ENCODE measurements at places on chromosomes 2 and 18. TPM values are rescaled to one million over a fixed set of nuclear protein-coding genes. Genes with fewer than 3 reads are reported as not detected.

The FER1L5 gene
- total RNA-seq = 1.6 TPM

The FHL2 gene
- 62.2 TPM for total RNA-seq

The REG3G gene
- not detected for total RNA-seq

The CD8B2 gene
- total RNA-seq = 0.06 TPM

The KCNJ3 gene
- 6.1 TPM for total RNA-seq

The STEAP3 gene
- 9.1 TPM for total RNA-seq

The RHOB gene
- 233 TPM for total RNA-seq

The TRABD2A gene
- total RNA-seq = 1.1 TPM

The NBEAL1 gene
- 62.8 TPM for total RNA-seq

The ADGRF3 gene
- 0.64 TPM for total RNA-seq

The CABYR gene
- total RNA-seq = 5.1 TPM

The ODC1 gene
- 270 TPM for total RNA-seq

The PAIP2B gene
- 15.8 TPM for total RNA-seq

The REG1B gene
- not detected for total RNA-seq

The DCDC2C gene
- 0.93 TPM for total RNA-seq

The B3GNT7 gene
- total RNA-seq = 4.7 TPM

The SIX3 gene
- total RNA-seq = not detected

The UGT1A8 gene
- not detected for total RNA-seq

The TRIP12 gene
- 211 TPM for total RNA-seq

The EPB41L3 gene
- total RNA-seq = 63.1 TPM

The MTERF4 gene
- total RNA-seq = 48.5 TPM

The OTX1 gene
- 0.12 TPM for total RNA-seq

The MEP1B gene
- total RNA-seq = not detected

The CCL20 gene
- 1.3 TPM for total RNA-seq

The R3HDM1 gene
- total RNA-seq = 18.9 TPM

The TCF7L1 gene
- total RNA-seq = 14.1 TPM

The CNPPD1 gene
- 39.4 TPM for total RNA-seq

The RNMT gene
- 40.0 TPM for total RNA-seq

The SLC40A1 gene
- 104 TPM for total RNA-seq

The AFG3L2 gene
- 50.7 TPM for total RNA-seq

The C2orf66 gene
- not detected for total RNA-seq

The ANKRD62 gene
- total RNA-seq = not detected

The UNC50 gene
- total RNA-seq = 39.8 TPM

The RIT2 gene
- 0.35 TPM for total RNA-seq

The SPATA3 gene
- total RNA-seq = not detected

The BOK gene
- 28.4 TPM for total RNA-seq

The CHST10 gene
- 17.0 TPM for total RNA-seq

The CAPN13 gene
- 2.0 TPM for total RNA-seq

The CHRNG gene
- total RNA-seq = 9.5 TPM

Data from metanephros (tissue), 2 donors.